ENCODE measurements at places on chromosomes 4 and X.

GRCh38 chrX:71144651-71145050, at the start of gene NLGN3:
TSS of gene NLGN3 (plus strand) at chrX:71144841. CDS start at chrX:71147750, 2,909 bp downstream.
- no peak for DNase-seq

DNA sequence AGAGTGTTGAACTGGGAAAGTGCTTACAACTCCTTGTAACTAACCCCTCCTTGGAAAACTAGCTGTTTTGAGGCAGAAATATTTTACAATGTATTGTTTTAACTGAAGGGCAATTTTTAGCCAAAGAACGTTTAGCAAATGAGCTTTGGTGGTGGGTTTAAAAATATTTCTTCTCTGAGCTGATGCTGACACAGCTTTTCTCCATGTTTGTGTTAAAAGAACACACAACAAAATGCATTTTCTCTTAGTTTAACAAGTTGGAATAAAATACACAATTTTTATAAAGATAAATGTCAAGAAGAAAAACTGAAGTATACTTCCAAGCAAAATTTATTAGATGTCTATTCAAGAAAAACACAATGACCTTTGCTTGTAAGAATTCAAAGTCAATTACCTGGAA, 49.9 kb upstream of the PDLIM3 start:
- DNase-seq: no peak

- no peak for DNase-seq
Observed at GRCh38 chrX:96835660-96836289, 47.9 kb upstream of the RPA4 start.

GRCh38 chr4:94828882-94829281, 71.1 kb downstream of the BMPR1B start:
- no peak for DNase-seq

- DNase-seq: no peak
Observed at GRCh38 chr4:8689741-8690140, 97.2 kb downstream of the CPZ start.

DNA sequence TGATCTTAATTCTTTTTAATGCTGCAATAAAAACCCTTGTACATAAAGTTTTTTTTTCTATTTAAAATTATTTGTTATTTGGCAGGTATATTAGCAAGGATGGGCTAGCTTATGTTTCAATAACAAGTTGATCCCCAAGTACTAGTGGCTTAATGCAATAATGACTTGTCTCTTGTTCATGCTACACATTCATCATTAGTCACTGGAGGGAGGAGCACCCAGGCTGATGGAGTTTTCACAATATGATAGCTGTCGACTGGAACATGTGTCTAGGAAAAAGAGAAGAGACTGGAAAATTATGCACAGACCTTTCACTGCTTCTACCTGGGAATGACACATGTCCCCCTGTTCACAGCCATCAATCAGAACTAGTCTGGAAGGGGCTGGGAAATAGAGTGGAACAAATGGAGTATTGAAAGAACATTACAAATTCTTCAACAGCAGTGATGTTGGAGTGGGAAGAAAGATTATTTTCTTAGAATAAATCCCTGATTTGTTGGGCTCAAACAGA, 387.9 kb upstream of the RPS6KA3 start:
- DNase-seq: no peak

DNA sequence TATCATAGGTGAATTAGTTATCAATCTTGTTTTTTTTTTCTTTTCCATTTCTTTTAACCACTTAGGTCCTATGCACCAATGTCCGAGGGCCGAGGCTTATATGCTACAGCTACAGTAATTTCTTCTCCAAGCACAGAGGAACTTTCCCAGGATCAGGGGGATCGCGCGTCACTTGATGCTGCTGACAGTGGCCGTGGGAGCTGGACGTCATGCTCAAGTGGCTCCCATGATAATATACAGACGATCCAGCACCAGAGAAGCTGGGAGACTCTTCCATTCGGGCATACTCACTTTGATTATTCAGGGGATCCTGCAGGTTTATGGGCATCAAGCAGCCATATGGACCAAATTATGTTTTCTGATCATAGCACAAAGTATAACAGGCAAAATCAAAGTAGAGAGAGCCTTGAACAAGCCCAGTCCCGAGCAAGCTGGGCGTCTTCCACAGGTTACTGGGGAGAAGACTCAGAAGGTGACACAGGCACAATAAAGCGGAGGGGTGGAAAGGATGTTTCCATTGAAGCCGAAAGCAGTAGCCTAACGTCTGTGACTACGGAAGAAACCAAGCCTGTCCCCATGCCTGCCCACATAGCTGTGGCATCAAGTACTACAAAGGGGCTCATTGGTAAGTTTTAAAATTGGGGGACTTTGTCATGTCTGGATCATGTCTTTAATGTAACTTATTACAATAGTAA, 250.7 kb downstream of the RAPGEF2 start:
- no peak for DNase-seq

DNA sequence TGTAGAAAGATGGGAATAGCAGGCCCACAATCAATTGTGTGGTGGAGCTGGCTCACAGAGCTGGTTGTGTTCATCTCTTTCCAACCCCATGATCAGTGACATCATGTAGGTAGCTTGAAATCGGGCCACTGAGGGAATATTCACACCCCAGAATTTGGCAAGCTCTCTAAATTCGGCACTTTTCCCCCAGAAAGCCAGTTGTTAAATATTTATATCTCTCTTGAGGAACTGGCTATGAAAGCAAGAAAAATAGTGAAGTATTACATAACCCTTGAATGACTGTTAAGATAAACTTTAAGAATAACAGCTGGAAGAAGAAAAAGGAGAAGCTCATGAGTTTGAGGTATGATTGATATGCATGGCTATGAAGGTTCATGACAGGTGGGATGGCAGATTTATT, 38.9 kb downstream of the GPRIN3 start:
- DNase-seq: no peak

GRCh38 chrX:13487731-13488505, 81.5 kb upstream of the EGFL6 start:
- DNase-seq: no peak

- no peak for DNase-seq
Observed at GRCh38 chr4:24179201-24179840, 289.5 kb upstream of the PPARGC1A start.

- DNase-seq: no peak
Observed at GRCh38 chr4:69075061-69075792, 21.0 kb upstream of the UGT2B7 start.

DNA sequence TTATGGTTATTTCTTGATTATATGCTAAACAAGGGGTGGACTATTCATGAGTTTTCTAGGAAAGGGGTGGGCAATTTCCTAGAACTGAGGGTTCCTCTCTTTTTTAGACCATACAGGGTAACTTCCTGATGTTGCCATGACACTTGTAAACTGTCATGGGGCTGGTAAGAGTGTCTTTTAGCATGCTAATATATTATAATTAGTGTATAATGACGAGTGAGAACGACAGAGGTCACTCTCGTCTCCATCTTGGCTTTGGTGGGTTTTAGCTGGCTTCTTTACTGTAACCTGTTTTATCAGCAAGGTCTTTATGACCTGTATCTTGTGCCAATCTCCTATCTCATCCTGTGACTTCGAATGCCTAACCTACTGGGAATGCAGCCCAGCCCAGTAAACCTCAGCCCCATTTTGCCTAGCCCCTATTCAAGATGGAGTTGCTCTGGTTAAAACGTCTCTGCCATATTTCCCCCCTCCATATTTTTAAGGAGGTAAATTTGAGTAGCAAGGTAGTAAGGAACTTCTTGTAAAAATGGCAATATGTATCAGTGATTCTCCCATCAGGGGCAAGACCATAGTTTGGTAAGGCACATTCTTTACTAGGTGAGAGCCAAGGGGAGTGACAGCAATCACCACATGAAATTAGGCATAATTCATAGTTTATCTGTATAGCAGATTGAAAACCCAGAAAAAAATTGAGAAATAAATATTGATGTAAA, 2.6 kb downstream of the CXCL2 start:
- no peak for DNase-seq

- DNase-seq: no peak
Observed at GRCh38 chrX:100478714-100479306, 68.7 kb upstream of the PCDH19 start.

- DNase-seq: no peak
Observed at GRCh38 chrX:47577424-47577823, 4.8 kb upstream of the TIMP1 start.
